CD4-positive, alpha-beta T cell treated with Interleukin-17A for 1 hour (primary cell): ENCODE measurements at places on chromosomes 3 and 15.

- DNase-seq = no peak
Measured at GRCh38 chr3:72445827-72446217, 402.4 kb downstream of the SHQ1 start.

GRCh38 chr3:178306432-178307115 lies 229.7 kb upstream of the KCNMB2 start:
- no peak for DNase-seq

DNA sequence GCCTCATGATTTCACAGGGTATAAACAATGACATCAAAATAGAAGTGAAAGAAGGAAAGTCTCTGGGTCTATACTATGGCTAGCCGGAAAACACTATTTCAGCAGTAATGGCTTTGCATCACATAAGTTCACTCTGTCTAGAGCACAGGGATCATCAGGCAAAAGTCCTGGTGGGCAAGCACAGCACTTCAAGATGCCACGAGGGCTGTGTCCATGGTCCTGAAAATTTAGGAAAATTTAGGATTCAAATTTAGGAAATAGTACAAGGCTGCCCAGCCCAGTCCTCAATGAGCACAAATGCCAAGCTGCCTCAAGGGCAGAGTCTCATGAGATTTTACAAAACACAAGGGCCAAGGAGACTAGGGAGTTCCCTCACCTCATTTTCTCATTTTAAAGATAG lies 54.1 kb downstream of the RORA start:
- no peak for DNase-seq

GRCh38 chr3:46899151-46900006 lies 21.9 kb downstream of the PTH1R start:
- DNase-seq = no peak

DNA sequence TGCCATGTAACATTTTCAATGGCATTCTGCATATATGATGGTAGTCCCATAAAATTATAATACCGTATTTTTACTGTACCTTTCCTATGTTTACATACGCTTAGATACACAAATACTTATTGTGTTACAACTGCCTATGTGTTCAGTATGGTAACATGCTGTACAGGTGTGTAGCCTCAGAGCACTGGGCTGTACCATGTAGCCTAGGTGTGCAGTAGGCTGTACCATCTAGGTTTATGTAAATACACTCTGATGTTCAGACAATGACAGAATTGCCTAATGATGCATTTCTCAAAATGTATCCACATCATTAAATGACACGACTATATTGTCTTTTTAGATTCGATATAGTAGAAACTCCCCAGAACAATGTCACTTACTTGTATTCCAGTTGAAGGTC lies 22.7 kb downstream of the CD80 start:
- no peak for DNase-seq

- no peak for DNase-seq
Measured at GRCh38 chr3:165805946-165806561, 31.2 kb downstream of the BCHE start.

GRCh38 chr3:109384164-109384563 lies 46.8 kb upstream of the DPPA4 start:
- DNase-seq = no peak

- no peak for DNase-seq
Measured at GRCh38 chr3:130300888-130301287, 44.6 kb upstream of the COL6A5 start.

DNA sequence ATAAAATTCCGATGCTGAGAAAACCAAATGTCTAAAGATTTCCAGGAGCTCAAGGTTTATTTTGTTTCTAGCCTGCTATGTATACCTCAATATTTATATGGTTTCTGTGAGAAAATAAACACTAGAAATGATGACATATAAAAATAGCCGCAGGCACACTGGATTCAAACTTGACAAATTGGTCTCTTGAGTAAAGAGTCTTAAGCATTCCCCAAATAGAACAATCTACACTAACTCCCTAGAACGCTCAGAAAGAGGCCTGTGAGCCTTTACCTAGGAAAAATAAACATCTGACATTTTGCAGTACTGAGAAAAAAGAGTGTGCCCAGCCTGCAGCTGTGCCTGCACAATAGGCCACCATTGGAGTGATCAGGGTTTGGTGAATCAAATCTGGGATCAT lies 75.2 kb downstream of the NEK10 start:
- DNase-seq = no peak

DNA sequence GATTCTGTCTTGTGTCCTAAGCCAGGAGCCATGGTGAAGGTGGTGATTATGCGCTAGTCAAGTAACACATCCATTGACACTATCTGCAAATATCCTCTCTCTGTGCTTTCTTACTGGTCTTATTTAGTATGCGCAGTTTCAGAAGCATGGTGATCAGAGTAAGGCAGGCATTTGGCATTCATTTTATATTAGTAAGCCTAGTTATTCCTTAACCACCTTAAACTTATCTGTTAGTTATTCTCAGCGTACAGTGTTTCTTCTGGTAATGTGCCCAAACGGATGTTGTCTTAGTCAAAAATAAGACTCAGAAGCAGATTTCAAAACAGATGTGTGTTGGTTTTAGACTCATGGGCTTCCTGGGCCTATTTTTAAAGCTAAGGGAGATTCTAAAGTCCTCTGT lies 329.2 kb downstream of the GRM7 start:
- DNase-seq = no peak

GRCh38 chr3:45575386-45575923 lies 19.1 kb upstream of the LIMD1 start:
- no peak for DNase-seq

DNA sequence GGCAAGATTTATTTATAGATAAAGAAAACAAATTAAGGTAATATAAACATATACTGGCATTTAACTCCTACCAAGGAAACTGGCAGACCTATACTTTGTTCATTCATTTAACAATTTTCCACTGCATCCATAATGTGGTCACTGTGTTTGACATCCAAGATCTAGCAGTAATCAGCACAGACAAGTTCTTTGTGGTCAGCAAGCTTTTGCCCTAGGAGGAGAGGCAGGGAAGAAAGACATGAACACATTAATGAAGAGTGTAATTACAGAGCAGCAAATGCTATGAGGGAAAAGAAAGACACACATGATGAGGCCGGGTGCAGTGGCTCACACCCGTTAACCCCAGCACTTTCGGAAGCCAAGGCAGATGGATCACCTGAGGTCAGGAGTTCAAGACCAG lies 34.4 kb downstream of the SUCLG2 start:
- no peak for DNase-seq

GRCh38 chr3:13884851-13885703 lies 5.2 kb upstream of the WNT7A start:
- DNase-seq = peak; percentile 85

- no peak for DNase-seq
Measured at GRCh38 chr3:40229963-40230362, 79.5 kb upstream of the EIF1B start.

GRCh38 chr3:128382221-128382807 lies 84.4 kb downstream of the DNAJB8 start:
- no peak for DNase-seq

GRCh38 chr15:95511671-95512070 lies 818.8 kb upstream of the NR2F2 start:
- DNase-seq = no peak

- no peak for DNase-seq
Measured at GRCh38 chr3:72836923-72837322, 11.3 kb downstream of the SHQ1 start.

- DNase-seq = peak; percentile 80
Measured at GRCh38 chr3:10242182-10243065, 5.8 kb upstream of the TATDN2 start.

- DNase-seq = no peak
Measured at GRCh38 chr3:109853077-109853731, 515.9 kb upstream of the DPPA4 start.

GRCh38 chr3:38001456-38002081 lies 11.0 kb downstream of the VILL start:
- no peak for DNase-seq

GRCh38 chr15:96495386-96495785 lies 164.9 kb downstream of the NR2F2 start:
- no peak for DNase-seq

DNA sequence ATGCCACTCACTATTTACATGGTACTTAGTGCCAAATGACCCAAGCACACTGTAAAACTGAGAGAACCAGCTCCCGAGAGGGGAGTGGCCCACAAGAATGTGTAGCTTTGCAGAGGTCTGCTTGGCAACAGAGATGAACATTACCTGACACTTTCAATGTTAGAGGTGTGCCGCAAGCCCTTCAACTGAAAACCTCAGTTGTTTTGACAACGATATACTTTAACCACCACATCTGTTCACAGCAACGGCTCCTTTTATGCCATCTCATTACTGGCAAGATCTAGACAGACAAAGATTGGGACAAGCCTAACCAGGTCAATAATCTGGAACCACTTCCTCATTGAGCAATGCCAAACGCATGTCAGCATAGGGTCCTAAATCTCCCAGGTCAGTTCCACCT lies 23.7 kb downstream of the NEK10 start:
- peak; percentile 28 for DNase-seq
